ENCODE measurements at places on chromosomes 3 and 15.

DNA sequence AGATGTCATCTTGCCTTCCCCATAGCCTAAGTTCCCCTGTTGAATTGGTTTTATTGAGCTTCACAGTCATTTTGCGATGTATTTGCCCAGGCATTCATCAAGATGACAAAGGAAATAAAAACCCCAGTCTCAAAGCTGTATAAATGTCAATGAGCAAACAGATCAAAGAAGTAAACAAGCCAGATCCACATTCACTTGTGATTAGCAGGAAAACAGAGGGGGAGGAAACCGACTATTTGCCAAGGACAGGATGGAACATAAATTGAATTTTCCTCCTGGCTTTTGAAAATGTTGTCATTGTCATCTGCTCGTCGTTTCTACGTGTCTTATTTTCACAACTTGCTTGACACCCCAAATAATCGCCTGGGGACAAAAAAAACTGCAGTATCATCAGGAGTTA lies 83.5 kb downstream of the SV2B start:
- DNase-seq = no peak

DNA sequence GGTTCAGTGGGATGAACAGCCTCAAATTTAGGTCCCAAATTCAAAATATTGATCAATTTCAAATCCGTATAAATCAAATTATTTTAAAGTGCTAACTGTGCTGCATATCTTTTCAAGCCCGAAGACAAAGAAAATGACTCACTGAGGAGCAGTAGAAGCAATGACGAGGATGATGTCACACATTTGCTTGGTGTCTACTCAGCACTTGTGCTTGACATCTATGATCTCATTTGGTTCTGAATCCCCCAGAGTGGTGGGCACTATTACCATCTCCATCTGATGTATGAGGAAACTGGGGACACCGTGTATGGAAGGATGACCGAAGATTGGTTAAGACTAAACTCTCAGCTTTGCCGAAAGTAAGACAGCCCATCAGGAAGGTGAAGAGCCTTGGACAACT lies 136.5 kb upstream of the CHRNA7 start:
- DNase-seq = no peak

- no peak for DNase-seq
Observed at GRCh38 chr15:66278056-66278455, 15.3 kb upstream of the DIS3L start.

DNA sequence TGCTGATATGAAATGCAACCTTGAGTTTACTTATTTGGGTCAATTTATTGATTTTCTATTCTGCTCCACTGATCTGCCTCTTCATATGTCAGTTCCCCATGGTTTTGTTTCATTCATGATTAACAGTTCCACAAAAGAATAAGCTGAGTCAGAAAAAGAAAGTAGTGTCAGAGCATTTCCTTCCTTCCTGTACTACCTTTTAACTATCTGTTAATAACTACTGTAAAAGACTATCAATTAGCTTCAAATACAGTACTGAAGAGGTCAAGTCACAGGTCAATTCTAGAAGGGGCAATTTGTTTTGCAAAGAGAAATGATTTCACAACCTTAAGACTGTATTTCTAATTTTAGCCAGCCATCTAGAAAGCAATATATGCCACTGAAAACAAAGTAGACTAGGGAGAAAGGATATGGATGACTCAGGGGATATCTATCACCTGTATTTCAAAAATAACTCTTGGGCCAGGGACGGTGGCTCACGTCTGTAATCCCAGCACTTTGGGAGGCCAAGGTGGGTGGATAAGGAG lies 129.5 kb downstream of the TFDP2 start:
- no peak for DNase-seq

DNA sequence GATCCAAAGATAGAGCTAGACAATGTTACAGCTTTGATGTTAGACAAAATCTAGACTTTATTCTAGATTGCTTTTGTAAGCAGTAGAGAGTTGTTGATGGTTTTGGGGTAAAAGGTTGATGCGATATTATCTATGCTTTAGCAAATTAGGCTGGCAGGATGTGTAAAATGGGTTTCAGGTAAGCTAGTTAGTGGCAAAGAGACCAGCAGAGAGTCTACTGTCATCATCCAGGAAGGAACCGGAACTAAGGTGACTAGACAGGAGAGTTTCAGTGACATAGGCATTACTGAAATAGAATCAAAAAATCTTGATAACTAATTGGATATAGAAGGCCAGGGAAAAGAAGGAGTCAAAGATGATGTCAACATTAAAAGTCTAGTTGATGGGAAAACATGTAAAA lies 11.1 kb downstream of the OR5K2 start:
- DNase-seq = no peak

GRCh38 chr3:174102866-174103265 lies 705.3 kb downstream of the NLGN1 start:
- DNase-seq = no peak

GRCh38 chr15:57079931-57080620 lies 161.6 kb downstream of the TCF12 start:
- DNase-seq = no peak

GRCh38 chr3:39434574-39434973 lies 28.1 kb downstream of the RPSA start:
- peak; percentile 22 for DNase-seq

- DNase-seq = no peak
Observed at GRCh38 chr3:112791736-112792135, 54.9 kb downstream of the CD200R1L start.

DNA sequence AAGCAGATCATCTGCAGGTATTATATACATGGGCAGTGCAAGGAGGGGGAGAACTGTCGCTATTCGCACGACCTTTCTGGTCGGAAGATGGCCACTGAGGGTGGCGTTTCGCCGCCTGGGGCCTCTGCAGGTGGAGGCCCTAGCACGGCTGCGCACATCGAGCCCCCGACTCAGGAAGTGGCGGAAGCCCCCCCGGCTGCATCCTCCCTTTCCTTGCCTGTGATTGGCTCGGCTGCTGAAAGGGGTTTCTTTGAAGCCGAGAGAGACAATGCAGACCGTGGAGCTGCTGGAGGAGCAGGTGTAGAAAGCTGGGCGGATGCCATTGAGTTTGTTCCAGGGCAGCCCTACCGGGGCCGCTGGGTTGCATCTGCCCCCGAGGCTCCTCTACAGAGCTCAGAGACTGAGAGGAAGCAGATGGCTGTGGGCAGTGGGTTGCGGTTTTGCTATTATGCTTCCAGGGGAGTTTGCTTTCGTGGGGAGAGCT lies 639 bp downstream of the MKRN3 start:
- peak; percentile 3 for DNase-seq

DNA sequence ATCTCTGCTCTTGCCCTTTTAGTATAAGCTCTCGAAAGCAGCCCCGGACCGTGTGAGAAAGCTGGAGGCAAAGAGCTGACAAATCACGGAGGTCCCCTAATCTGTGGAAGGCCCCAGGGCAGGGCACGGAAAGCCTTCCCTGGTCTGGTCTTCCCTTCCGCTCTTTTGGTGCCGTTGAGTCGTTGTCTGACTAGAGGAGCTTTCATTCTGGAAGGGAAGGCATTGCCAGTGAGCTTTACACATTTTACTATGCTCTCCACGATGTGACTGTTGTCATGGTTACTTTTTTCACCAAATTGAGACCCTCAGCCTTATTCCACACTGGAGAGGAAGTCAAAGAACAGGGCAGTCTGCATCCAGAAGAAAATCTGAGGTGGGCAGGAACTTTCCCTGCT lies 71.7 kb downstream of the CYP19A1 start:
- DNase-seq = no peak

DNA sequence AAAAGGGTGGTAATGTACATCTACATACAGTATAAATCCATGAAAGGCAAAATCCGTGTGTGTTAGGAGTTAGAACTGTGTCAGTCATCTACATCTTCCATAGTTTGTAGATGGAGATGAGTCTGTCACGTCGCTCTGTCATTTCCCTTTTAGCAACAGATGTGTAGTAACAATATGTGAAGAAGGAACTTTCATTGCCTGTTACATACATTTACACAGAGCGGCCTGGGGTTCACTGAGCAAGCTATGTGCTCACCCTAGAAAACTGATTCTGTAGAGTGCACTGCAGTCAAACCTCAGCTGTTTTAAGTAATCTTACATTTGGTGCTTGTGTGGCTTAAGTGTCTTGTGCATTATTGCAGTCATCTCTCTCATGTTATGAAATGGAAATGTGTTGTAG lies 41.6 kb upstream of the AP3B2 start:
- DNase-seq = no peak

- DNase-seq = no peak
Observed at GRCh38 chr3:39211332-39212130, 19.1 kb upstream of the XIRP1 start.

DNA sequence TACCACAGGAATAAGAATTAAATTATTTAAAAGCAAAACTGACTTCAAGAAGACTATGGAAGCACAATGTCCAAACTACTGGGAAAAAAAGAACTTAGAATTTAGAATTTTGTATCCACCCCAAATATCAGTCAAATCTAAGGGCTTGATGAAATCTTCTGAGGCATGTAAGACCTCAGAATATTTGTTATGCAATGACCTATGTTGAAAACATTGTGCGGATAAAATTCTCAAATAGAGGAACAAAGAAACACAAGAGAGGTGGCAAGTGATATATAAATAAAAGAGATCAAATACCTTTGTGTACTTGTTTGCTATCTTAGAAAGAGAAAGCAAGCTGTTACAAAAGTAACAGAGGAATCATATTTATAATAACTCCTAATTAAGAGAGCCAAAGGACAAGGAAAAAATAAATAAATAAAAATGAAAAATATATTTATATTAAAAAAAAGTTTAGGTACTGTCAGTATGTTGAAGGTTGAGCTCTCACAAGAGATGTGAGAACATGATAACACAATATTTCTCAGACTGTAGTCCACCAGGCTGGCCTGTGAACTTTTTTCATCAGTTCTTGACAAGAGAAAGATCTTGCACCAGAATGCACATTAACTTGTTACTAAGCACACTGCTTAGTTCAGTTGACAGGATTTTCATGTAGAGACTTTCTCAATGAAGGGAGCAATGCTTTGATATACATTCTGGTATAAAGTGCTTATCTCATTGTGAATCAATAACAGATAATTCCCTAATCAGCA lies 50.0 kb downstream of the CPA3 start:
- DNase-seq = no peak

DNA sequence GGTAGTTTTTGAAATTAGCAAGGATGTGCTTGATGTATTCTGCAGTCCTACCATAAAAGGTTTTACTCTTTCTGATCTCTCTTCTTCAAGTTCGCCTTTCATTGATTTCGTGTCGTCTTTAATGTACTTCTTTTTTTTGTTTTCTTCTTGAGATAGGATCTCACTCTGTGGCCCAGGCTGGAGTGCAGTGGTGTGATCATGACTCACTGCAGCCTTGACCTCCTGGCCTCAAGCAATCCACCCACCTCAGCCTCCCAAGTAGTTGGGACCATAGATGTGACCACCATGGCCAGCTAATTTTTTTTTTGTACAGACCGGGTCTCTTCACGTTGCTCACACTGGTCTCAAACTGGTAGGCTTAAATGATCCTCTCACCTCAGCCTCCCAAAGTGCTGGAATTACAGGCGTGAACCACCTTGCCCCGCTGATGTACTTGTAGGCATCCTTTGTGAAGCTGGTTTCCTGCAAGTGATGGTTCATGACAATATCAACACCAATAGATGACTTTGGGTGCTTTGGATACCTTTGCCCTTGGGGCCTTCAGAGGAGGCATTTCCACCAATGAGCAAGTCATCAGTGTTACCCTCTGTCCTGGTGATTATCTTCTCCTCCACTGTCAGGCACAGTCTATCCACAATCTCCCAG lies 28.9 kb upstream of the RNF7 start:
- DNase-seq = no peak

Measured in activated naive CD8-positive, alpha-beta T cell treated with anti-CD3 and anti-CD28 coated beads for 36 hours (primary cell).